Naive thymus-derived CD8-positive, alpha-beta T cell (primary cell): ENCODE measurements at places on chromosomes 5 and 9. TPM values are rescaled to one million over a fixed set of nuclear protein-coding genes. Genes with fewer than 3 reads are reported as not detected.

- H3K36me3 ChIP-seq = no peaks in the 10 kb centered on the region
- H3K27ac ChIP-seq = no peak overlapping the region
- no peak for DNase-seq
- no peaks in the 10 kb centered on the region for H3K27me3 ChIP-seq
- no peaks in the 10 kb centered on the region for H3K4me1 ChIP-seq
These were observed 906.1 kb upstream of the CDH9 start for GRCh38 chr5:27944471-27944870.

DNA sequence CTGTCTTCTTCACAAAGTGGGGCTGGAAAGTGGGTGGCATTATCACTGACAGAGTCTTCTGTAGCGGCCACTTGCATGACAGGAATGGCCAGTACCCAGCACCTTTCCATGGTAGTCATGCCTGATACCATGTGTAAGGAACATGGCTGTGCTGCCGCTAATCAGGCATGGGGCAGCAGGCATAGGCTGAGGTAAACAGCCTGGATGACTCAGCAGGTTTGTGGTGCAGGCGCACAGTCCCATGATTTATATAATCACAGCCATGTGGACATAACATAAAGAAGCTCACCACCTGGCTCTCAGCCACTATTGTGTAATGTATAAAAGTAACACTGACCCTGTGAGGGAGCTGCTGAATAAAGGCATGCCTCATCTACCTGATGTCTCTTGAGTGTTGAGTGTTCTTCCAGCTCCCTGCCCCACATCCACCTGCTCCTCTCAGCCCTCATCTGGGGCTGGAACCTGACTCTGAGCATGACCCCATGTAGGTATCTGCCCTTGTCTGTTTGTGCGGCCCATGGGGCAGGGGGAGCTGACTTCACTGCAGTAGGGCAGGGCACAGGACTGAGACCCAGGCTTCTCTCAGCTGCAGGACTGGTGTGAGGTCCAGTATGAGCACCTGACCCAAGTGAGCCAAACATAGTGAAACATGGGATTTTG lies 13.2 kb upstream of the ICE1 start:
- H3K27ac ChIP-seq = no peak overlapping the region
- H3K4me3 ChIP-seq = no peak overlapping the region
- H3K4me1 ChIP-seq = no peaks in the 10 kb centered on the region
- no peaks in the 10 kb centered on the region for H3K27me3 ChIP-seq

GRCh38 chr5:2529371-2530092 lies 221.9 kb downstream of the IRX2 start:
- no peaks in the 10 kb centered on the region for H3K36me3 ChIP-seq
- H3K27me3 ChIP-seq = peaks cover 3% of the 10 kb centered on the region
- H3K4me1 ChIP-seq = no peaks in the 10 kb centered on the region
- DNase-seq = no peak
- H3K27ac ChIP-seq = no peak overlapping the region
- H3K4me3 ChIP-seq = no peak overlapping the region

DNA sequence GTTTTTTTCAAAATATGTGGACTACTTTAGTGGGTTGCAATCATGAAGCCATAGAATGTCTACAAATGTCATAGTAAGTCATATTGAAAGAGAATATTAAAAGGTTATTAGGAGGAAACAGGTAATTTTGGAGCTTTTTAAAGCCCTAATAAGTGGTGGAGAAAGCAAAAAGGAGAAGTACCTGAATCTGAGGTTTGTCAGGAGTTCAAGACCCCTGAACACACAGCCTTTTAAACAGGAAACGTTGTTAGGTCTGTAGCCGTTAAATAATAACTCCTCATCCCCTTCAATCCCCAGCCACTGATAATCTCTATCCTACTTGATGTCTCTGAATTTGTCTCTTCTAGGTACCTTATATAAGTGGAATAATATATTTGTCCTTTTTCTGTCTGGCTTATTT lies 51.1 kb downstream of the SPEF2 start:
- peak overlapping the region; percentile 94 for H3K27ac ChIP-seq
- no peak for DNase-seq
- H3K27me3 ChIP-seq = no peaks in the 10 kb centered on the region
- peaks cover 33% of the 10 kb centered on the region for H3K36me3 ChIP-seq

- H3K27ac ChIP-seq = peak overlapping the region; percentile 55
- H3K27me3 ChIP-seq = no peaks in the 10 kb centered on the region
- H3K4me3 ChIP-seq = peak overlapping the region; percentile 88
- no peak for DNase-seq
- H3K4me1 ChIP-seq = peaks cover 63% of the 10 kb centered on the region
These were observed 761 bp downstream of the CCT5 start for GRCh38 chr5:10250806-10251276.

- peaks cover 4% of the 10 kb centered on the region for H3K27me3 ChIP-seq
- DNase-seq = no peak
- H3K27ac ChIP-seq = no peak overlapping the region
- H3K4me3 ChIP-seq = no peak overlapping the region
- H3K36me3 ChIP-seq = no peaks in the 10 kb centered on the region
These were observed 39.1 kb upstream of the BASP1 start for GRCh38 chr5:17178373-17178675.

The NEUROG1 gene
- not detected for total RNA-seq

The PCDHAC1 gene
- total RNA-seq = not detected

The GCNT4 gene
- total RNA-seq = 22.5 TPM
